ENCODE measurements at places on chromosomes 1 and 21.

GRCh38 chr1:24957016-24957807, 27.1 kb upstream of the RUNX3 start:
- no peak for DNase-seq

GRCh38 chr1:226671277-226671676, 67.8 kb downstream of the ITPKB start:
- DNase-seq, result no peak

GRCh38 chr1:82318265-82318664, 517.5 kb downstream of the ADGRL2 start:
- no peak for DNase-seq

DNA sequence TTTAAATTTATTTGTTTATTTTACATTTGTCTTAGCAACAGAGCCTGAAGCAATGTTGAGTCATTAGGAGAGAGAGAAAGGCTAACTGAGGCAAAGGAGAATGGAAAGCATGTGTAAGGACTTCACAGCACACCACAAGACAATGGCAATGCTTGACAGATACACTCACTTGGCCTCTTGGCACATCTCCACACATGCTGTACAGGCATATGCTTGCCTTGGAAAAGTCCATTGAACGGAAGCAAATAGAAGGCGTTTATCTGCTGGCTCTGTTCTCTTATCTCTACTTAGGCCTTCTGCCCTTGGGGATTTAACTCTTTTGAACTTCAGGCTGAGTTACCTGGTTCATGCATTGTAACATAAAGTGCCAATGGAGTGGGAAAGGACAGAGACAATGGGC, 262.2 kb upstream of the POU3F1 start:
- DNase-seq, result no peak

DNA sequence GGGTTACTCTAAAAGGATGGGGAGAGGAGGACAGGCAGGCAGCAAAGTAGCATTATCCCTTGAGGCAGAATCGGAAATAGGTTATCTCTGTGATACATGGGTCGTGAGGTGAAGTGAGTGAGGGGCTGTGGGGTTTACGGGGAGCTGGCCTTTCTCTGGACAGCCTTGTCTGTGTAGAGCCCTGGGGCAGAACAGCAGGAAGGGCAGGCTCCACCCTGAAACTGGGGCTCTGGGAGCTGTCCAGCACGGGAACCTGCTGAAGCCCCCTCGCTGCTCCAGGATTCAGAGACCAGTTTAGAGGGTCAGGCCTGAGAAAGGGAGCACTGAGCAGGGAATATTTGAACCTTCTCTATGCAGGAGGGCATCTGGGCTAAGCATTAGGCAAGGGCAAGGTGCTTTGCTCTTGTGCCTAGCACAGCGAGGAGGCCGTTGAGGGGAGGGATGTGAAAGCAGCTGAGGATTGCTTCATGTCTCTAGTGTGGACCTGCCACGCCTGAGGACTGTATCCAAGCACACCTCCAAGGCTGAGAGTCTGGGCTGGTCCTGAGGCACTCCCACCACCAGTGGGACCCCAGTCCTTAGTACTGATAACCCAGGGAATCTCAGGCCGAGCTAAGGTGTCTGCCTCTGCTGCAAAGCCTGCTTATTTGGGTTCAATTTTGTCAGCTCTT, 55.8 kb downstream of the NAV1 start:
- no peak for DNase-seq

DNA sequence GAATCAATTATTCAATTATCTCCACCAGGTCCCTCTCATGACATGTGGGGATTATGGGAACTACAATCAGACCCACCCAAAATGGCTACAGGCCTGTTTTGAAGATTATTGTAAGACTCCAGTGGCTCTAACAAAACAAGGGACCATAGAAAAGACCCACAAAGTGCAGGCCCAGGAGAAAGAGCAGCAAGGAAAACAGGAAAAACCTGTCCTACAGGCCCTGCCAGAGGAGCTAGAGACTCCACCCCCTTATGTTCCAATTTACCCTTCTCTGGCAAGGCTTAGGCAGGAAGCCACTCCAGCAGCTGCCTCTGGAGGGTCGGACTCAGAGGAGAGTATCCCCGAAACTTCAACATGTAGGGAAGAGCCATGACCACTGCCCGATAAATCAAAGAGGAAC, 96.5 kb downstream of the LIPI start:
- no peak for DNase-seq

- no peak for DNase-seq
These were observed 554.2 kb downstream of the NUF2 start for GRCh38 chr1:163875927-163876320.

DNA sequence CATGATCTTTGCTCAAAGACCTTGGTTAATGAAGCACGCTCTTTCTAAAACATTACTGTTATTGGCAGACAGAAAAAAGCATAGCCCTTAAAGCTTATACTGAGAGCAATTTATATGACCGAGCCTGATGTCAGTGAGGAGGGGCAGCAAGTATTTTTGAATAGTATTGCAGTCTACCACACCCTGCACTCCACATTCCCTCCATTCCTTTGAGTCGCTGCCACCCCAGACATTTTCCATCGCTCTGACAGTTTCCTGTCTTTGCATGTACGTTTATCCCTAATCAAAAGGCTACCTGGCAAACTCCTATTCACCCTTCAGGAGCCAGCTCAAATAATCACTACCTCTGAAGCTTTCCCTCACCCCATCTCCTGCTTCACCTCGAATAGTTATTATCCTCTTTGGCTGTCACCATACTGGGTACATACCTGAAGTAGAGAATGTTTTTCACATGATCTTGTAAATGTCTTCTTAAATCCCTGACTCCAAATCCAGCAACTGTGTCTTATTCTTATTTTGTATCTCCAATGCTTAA, 5.5 kb upstream of the JUN start:
- DNase-seq, result no peak

DNA sequence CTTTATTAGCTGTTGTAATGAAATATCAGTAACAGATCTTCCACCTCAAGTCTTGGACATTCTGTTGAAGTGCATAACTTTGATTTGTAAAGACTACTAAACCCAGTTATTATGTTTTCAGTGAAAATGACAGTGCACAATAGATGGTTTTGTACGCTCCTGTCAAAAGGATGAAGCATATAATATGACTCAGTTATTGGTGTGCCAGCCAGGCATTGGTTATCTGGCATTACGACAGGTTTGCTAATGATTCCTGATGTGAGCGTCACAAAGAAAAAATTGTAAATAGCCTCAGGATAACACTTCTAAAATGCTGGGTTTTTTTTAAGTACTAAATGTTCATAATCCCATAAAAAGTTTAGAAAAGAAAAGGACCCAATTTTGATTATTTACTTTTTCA, 147.9 kb downstream of the MAGI3 start:
- no peak for DNase-seq

DNA sequence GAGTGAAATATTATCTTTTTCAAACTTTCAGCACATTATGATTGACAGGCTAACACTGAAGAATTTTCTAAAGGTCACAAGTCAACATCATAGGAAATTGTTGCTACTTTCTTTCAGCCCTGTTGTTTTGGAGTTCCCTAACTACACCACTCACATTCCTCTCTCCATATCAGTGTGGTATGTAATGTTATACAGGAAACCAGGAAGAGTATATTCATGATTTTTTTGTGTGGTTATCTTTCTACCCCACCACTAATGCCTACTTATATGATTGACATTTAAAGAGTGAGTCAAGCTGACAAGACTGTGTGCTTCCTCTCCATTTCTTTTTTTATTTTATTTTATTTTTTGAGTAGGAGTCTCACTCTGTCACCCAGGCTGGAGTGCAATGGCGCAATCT, 47.8 kb upstream of the PRDM2 start:
- no peak for DNase-seq

- DNase-seq, result no peak
These were observed 299.2 kb downstream of the SRGAP2C start for GRCh38 chr1:121483961-121484424.

- no peak for DNase-seq
These were observed 15.2 kb upstream of the FAM76A start for GRCh38 chr1:27710574-27710973.

- no peak for DNase-seq
These were observed 136.2 kb upstream of the DMRTA2 start for GRCh38 chr1:50559421-50559820.

- DNase-seq, result no peak
These were observed 98.7 kb downstream of the CRYAA start for GRCh38 chr21:43267391-43268085.

DNA sequence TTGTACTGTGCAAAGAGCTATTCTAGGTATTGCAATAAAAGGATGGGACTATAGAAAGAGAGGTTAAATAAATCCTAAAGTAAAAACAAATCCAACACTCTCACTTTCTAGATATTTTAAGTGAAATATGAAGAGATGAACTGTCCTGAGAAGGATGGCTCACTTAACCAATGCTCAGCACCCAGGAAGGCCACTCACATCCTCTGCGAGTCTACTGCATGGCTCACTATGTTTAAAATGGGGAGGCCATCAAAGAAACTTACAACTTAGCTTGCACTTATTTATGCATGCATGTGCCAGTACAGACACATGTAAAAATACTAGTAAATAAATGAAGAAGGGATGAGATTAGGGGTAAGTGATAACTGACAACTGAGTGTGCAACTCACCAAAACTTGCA, 37.5 kb downstream of the PLPPR5 start:
- no peak for DNase-seq

GRCh38 chr1:41918450-41919043, at the start of gene HIVEP3:
TSS of gene HIVEP3 (minus strand) at chr1:41918922.
- no peak for DNase-seq

DNA sequence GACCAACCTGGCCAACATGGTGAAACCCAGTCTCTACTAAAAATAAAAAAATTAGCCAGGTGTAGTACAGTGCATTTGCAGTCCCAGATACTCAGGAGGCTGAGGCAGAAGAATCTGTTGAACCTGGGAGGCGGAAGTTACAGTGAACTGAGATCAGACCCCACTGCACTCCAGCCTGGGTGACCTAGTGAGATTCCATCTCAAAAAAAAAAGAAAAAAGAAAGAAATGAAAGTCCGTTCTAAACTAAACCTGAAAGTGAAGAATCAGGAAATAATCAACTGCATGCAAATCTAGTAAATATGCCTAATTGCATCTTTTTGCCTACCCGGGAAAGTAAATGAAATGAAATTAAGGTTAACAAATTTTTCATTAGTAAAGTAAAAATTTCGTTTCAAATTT, 99.6 kb downstream of the ZZZ3 start:
- DNase-seq, result no peak

DNA sequence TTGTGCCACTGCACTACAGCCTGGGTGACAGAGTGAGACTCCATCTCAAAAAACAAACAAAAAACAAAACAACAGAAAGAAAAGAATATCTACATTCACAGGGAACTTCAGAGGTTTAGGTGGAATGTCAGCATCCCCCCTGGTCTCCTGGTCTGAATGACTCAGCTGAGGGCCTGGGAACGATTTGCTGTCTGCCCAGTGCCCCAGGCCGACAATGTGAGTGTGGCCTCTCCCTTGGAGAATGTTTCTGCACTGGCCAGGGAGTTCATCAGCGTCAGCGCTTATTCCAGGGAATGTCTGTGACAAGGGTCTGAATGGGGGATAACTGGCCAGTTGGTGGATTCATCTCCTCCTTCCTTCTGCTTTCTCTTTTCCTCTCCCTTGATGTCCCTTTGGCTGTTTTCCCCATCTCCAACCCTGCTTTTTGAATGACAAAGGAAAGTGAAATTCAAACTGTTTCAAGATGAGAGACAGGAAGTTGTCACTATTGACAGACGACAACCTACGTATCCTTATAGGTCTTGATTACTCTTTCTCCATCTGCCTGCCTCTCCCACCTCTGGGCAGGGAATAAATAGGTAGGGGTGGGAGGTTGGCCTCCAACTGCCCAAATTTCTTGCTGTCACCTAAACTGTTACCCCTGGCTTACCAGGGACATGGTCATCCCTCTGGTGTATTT, 213.1 kb downstream of the HHAT start:
- DNase-seq, result no peak

DNA sequence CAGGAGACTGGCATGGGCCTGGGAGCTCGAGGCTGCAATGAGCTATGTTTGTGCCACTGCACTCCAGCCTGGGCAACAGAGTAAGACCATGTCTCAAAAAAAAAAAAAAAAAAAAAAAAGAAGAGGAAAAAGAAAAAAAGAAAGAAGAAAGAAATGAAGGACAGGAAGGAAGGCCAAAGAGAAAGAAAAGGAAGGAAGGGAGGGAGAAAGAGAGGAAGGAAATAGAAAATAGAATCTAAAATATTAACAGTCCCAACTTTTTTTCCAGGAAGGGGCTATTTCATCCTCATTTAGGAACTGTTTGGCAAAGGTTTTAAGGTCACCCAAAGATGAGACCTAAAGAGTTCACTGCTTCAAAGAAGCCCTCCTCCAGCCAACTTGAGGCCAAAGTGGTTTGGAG, 2.5 kb downstream of the MUL1 start:
- DNase-seq, result no peak

GRCh38 chr1:158969855-158970254, 38.5 kb downstream of the PYHIN1 start:
- no peak for DNase-seq

- no peak for DNase-seq
These were observed 175.5 kb upstream of the NCAM2 start for GRCh38 chr21:20822666-20823065.

DNA sequence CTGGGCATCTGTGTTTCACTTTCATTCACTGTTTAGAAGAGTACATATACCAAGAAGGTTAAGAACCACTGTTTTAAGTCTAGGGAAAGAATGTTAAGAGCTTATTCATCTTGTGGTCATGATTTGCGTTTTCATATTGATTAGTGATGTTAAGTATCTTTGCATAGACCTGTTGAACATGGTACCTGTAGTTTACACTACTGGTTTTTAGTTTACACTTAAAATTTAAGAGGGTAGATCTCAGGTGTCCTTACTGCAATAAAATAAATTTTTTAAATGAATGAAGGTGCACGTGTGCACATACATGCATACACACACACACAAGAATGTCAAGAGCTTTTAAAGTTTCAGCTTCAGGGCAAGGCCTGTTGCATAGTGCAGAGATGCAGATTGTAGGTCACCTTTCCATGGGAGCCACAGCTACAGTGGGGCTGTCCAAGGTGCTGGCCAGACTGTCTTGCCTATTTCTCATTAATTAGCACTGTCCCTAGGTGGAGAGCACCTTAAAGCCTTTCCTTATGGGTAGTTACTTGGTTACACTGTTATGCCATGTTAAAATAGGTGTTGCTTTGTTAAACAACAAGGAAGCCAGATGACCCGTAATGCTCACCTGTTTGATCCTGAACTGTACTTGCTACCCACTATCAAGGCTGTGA, 543.0 kb upstream of the DAB1 start:
- DNase-seq, result no peak

All from stimulated activated naive CD4-positive, alpha-beta T cell (primary cell).